Stimulated activated CD8-positive, alpha-beta memory T cell treated with anti-CD3 and anti-CD28 coated beads, Interleukin-15, amount 100 ng/mL, for 4 hours (primary cell): ENCODE measurements at places on chromosomes 11 and 22.

DNA sequence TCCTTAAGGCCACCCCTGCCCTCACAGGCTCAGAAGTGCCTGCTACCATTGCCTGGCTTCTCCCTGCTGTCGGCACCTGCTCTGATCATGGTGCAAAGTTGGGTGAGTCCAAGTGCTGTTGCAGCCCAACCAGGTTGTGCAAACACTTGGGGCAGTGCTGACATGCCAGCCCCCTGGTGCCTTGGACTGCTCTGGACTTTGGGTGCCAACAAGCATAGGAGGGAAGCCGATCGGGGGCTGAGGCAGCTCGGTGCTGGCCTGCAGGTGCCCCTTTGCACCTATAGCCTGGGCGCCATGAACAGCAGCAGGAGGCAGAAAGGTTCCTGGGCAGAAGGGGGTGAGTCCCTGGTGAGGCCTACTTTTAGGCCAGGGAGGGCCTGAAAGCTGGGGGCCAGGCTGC is 113.0 kb downstream of the ARHGAP20 start:
- DNase-seq = no peak

- DNase-seq = no peak
Measured at GRCh38 chr22:30994960-30995359, 25.9 kb downstream of the TUG1 start.

DNA sequence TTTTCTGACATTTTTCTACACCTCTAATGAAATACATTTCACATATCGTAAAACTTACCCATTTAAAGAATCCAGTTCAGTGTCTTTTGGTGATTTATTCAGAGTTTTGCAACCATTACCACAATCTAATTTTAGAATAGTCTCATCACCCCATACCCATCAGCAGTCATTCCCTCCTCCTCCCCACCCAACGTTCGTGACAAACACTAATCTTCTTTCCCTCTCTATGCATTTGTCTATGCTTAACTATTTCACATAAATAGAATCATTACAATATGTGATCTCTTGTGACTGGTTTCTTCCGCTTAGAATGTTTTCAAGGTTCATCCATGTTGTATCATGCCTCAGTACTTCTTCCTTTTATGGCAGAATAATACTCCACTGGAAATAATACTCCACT is 9.5 kb downstream of the TTC28 start:
- no peak for DNase-seq

GRCh38 chr11:116582571-116582970 is 190.2 kb downstream of the BUD13 start:
- DNase-seq = no peak

DNA sequence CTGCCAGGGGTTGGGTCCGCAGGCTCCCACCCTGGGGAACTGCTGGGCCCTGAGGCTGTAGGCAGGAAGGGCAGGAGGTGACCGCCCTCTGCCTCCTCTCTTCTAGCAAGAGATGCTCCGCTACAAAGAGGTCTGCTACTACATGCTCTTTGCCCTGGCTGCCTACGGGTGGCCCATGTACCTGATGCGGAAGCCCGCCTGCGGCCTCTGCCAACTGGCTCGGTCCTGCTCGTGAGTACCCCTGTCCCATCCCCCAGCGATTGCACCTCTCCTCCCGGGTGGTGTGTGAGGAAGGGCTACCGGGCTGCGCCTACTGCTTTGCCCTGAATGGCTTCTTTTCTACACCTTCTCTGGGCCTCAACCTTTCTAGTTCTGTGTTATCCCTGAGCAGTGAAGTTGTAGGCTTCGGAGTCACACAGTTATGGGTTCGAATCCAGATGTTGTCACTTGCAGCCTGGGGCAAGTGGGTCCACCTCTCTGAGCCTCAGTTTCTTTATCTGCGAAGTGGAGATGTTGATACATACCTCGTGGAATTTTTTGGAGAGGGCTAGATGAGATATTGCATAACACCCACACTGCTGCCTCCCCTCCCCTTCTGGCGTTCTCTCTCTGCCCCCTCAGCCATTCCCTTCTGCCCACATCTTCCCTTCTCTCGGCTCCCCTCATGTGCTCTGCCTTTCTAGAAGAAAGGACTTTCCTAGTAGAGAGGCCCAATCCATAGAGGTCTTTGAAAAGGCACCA is 21.1 kb upstream of the MYRF start:
- no peak for DNase-seq

DNA sequence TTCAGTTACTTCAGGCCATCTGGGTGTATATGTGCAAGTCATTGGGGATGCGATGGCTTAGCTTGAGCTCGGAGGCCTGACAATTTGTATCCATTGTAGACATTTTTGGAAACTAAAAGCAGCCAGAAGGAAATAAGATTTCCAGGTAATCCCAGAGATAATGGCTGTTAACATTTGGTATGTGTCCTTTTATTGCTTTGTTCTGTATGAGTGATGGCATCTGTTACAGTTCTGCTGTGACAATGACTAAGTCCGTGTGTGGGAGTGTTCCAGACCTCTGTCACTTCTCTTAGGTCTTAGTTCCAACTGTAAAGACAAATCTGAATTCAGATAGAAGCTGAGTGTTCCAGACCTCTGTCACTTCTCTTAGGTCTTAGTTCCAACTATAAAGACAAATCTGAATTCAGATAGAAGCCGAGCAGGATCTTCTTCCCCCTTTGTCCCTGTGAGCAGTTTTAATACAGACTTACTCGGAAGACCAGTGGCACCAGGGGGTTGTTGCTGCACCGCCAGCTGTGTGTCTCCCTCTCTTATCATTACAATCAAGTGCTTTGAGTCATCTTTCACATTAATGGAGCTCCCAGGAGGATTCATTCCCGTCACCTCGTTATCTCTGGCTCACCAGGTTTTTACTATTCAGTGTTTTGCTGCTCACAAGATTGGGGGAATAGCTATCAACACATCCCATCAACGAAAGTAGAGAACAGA is 190.9 kb upstream of the SORL1-AS1 start:
- DNase-seq = no peak

DNA sequence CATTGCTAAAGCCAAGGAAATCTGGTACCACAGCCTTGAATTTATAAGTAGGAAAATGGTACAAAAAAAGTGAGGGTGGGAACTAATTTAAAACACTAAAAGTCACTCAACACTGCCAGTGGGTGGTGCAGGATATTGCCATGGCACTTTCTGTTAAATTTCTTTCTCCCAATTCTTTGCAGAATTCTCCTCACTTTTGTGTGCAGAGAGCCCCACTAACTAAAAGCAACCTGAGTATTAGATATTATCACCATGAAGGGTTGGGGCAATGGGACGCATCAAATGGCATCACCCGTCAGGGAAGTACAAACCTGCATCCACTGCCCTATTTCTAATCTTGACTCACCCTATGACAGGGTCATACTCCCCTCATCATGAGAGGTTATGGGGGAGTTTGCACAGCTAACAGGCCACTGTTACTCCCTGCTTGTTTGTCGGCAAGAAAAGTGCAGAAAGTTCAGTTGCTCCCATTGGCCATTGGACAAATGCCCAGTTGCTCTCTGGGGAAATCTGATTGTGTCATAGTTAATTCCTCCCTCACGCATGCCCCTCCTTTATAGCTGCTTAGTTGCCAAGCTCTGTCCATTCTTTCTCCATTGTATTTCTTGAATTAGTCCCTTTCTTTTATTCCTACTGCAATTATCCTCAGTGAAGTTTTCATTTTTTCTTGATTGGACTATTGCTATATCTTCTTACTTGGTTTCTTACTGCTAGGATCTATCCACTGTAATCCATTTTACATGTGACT is 93.8 kb upstream of the BLID start:
- no peak for DNase-seq

DNA sequence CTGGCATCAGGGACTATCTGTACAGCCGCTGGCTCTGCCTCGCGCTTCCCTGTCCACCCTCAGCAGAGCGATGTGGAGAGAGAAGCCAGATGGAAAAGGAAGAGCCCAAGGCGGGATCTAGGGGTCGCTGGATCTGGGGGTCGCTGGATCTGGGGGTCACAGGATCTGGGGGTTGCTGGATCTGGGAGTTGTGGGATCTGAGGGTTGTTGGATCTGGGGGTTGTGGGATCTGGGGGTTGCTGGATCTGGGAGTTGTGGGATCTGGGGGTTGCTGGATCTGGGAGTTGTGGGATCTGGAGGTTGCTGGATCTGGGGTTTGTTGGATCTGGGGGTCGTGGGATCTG is 2.0 kb upstream of the MS4A10 start:
- DNase-seq = no peak

- DNase-seq = no peak
Measured at GRCh38 chr11:46383404-46383758, 1.9 kb downstream of the MDK start.

- no peak for DNase-seq
Measured at GRCh38 chr11:64185175-64185692, 737 bp upstream of the STIP1 start.

GRCh38 chr11:94649254-94649653 is 82.1 kb downstream of the PIWIL4 start:
- DNase-seq = no peak

- no peak for DNase-seq
Measured at GRCh38 chr11:104905271-104905670, 7.0 kb upstream of the CASP12 start.

DNA sequence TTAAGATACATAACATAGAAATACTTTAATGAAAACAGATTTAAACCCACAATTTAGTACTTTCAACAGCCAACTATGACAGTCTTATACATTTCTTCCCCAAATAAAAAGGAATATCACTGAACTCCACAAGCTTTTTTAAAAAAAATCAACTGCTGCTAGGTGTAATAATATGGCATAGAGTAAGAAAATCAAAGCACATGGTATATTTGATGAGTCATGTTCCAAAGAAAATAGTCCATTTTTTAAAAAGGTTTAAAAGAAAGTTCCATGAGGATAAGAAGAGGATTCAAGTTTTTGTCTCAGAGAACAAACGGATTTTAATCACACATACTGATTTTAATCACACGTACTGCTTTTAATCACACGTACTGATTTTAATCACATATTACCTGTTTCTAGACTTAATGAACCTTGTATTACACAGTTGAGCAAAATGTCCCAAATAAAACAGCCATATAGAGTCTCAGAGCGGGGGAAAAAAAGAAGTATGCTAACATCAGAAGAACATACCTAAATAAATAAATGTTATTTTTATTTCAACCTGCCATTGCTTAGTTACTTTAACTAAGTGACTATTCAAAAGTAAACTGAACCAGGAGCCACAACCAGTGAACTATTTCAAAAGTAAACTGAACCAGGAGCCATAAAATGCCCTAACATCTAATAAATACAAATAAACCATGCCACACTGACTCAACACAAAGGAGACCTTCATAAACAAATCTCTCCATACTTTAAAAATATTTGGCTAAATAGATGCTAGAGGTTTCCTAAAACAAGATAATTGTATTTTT is 198.4 kb downstream of the SBF2 start:
- DNase-seq = no peak

GRCh38 chr22:21948824-21949568 is 3.7 kb downstream of the PPM1F start:
- no peak for DNase-seq

DNA sequence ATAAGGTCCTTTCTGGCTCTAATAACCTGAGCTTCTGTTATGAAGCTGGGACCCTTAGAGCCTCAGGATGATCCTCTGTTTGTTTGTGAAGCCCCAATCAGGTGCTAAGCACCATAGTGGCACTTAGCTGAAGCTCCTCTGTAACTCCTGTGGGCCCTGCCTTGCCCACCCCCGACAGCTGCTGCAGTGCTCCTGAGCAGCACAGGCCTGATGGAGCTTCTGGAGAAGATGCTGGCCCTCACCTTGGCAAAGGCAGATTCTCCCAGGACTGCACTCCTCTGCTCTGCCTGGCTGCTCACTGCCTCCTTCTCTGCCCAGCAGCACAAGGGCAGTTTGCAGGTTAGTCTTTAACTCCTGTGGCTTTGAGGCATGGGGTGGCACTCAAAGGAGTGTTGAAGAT is 19.0 kb upstream of the CCDC134 start:
- DNase-seq = no peak

GRCh38 chr11:21414953-21415352 is 745.6 kb downstream of the NELL1 start:
- no peak for DNase-seq

- DNase-seq = no peak
Measured at GRCh38 chr11:72075109-72075508, 5.2 kb downstream of the NUMA1 start.

DNA sequence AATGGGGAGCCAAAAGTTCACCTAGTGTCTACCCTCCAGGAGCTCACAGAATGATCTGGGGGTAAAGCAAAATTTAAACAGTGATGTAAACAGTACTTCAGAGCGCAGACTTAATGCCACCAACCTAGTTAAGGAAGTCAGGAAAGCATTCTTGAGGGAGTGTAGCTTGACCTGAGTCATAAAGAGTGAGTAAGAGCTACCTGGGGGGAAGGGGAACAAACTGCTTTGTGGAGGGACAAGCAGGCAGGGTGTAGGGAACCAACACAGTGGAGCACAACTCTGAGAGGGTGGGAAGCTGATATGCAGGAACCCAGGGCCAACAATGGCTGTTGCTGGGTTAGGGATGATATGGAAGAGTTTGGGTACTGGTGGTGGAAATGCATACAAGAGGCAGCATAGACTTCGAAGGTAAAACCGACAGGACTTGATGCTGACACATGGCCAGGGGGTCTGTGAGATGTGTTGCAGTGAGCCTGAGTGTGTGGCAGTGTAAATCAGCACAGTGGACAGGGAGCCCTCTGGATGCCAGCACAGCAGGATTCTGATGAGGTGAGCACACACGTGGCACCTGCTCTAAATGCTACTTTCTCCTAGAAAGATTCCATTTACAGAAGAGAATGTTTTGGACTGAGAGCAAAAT is 58.3 kb upstream of the CYP2D6 start:
- DNase-seq = no peak

DNA sequence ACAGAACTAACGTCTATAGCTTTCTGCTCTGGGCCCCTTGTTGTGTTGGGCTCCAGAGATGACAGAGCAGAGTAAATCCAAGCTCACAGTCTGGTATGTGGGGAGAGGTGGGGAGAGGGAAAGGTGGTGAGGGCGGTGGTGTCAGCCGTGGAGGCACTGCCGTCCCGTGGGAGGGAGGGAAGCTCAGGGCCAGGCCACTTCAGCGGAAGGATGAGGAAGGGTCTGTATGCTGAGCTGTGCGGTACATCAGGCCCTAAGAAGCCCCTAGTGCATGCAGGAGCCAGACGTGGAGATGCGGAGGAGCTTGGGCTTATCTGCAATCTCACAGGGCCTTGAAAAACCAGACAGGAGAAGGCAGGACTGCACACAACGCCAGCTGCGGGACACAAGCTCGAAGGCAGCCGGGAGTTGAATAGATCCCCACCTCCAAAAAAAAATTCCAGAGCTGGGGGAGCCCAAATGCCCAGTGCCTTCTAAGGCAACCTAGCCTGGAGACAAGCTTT is 1.5 kb downstream of the KRTAP5-5 start:
- DNase-seq = no peak

DNA sequence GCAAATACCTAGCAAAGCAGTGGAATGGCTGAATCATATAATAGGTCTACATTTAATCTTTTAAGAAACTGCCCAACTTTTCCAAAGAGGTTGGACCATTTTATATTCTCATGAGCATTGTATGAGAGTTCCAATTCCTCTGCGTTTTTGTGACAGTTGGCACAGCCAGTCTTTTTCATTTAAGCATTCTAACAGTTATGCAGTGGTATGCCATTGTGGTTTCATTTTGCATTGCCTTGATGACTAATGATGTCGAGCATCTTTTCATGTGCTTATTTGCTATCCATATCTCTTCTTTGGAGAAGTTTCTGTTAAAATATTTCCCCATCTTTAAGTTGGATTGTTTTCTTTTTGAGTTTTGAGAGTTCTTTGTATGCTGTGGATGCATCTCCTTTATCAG is 38.7 kb downstream of the EIF3F start:
- no peak for DNase-seq
